ENCODE measurements at places on chromosomes 13 and 19.

DNA sequence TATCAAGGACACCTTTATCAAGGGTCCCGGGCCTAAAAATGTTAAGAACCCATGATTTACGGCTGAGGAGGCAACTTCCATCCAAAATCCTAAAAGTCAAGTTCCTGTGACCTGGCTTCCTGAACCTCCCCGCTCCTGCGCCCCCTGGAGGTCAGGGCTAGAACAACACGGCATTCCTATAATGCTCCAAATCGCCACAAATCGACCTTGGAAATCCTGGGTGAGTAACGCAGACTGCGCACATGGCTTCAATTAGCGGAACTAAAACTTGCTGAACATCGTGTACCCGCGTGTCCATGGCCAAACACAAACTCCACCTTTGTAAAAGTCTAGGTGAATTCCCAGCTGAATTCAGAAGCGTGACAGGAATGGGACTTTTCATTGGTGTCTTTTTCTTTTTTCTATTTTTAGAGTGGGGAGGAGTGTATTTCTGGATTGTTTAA is 4.3 kb upstream of the C5AR1 start:
- DNase-seq = peak; percentile 63

- peak; percentile 70 for DNase-seq
These were observed 759 bp downstream of the RB1 start for GRCh38 chr13:48304143-48304876.

DNA sequence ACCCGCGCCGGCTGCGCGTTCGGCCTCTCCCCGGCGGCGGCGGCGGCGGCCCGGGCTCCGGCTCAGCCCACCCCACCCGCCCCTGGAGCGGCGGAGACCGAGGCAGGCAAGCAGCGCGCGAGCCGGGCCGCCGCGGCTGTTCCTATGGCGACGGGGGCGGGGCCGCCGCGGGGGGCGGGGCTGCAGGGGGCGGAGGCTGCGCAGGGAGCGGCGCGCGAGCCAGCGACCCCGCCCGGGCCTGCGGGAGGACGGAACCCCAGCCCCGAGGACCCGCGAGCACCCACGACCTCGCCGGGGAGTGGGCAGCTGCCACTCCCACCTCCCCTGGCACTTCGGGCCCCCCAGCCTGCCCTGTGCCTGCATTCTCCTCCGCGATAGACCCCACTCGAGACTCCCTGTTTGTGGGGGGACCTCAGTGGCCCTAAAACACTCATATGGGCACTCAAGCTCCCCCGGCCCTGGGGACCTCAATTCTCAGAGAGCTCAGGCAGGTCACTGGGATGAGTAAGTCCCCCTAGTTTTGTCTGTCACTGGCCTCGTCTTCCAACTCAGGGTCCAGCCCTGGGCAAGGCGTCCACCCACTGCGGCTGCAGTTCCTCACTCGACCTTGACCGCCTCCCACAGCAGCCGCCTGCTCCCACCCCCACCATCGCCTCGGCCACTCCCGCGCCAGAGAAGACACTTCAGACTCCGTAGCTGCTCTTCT is at the start of gene CTXN1:
TSS of gene CTXN1 (minus strand) at position 115 of the 706 bp plus-strand sequence. CDS start 597 bp downstream, outside the sequence.
- peak; percentile 78 for DNase-seq

GRCh38 chr19:4537953-4538600 is 1.8 kb downstream of the LRG1 start:
- no peak for DNase-seq

DNA sequence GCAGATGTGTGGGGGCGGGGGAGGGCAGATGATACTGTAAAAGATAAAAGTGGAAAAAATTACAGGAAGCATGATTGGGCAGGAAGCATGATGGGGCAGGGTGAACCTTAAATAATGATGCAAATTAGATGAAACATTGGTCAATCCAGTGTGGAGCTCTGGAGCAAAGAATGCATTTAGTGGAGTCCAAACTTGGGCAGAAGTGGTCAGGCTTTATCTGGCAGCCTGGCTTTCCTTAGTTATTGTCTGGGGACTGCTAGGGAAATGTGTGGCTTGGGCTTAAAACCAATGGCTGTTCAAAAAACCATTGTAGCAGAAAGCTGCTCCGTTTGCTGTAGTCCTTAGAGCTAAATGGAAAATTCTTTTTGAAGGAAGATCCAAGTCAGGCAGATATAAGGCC is 1077.3 kb upstream of the MIR17HG start:
- DNase-seq = no peak

DNA sequence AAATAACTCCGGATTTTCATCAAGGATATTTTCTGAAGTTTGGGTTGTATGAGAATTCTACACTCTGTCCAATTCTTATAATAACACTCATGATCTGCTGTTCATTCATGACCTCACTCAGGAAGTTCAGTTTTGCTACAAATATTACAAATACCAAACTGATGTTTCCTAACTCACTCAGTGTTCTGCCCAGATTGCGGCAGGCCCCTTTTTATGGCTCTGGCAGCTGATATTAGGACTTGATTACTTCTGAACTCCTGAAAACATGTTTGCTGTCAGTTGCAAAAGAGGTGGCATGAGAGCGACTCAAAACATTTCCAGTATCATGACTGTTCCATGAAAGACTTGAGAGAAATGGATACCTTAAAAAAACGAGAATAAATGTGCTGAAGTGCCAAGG is 188.0 kb downstream of the RGCC start:
- no peak for DNase-seq

DNA sequence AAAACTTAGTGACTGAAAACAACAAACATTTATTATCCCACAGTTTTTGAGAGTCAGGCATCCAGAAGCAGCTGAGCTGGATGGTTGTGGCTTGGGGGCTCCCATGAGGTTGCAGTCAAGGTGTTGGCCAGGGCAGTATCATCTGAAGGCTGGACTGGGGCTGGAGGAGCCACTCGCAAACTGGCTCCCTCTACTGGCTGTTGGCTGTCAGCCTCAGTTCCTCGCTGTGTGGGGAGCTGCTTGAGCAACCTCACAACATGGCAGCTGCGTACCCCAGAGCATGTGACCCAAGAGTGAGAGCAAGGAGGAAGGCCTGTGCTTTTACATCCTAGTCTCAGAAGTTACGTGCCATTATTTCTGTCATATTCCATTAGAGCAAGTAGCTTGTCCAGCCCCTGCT is 9.7 kb downstream of the YJU2 start:
- peak; percentile 44 for DNase-seq

- DNase-seq = no peak
These were observed 699 bp downstream of the RCBTB2 start for GRCh38 chr13:48532256-48532505.

GRCh38 chr13:32391101-32391619 is 36.8 kb downstream of the N4BP2L1 start:
- DNase-seq = no peak

DNA sequence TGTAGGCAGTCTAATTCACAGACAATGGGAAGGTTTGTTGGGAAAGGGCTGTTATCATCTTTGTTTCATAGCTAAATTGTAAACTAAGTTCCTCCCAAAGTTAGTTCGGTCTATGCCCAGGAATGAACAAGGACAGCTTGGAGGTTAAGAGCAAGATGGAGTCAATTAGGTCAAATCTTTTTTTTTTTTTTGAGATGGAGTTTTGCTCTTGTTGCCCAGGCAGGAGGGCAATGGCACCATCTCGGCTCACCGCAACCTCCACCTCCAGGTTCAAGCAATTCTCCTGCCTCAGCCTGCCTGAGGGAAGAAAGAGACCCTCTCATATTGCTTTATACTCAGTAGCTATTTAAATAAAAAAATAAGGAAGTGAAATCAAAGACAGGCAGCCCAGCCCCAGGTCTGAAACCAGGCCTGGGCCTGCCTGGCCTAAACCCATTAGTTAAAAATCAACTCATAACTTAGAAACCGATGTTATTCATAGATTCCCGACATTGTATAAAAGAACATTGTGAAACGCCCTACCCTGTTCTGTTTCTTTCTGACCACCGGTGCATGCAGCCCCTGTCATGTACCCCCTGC is 297.4 kb upstream of the SGCG start:
- no peak for DNase-seq

Measured in hematopoietic multipotent progenitor cell treated with erythropoietin and hydrocortisone succinate and interleukin-3 and kit ligand, for 4 days (in vitro differentiated cells).